K562 (cell line): ENCODE measurements at places on chromosomes 11 and 22.

DNA sequence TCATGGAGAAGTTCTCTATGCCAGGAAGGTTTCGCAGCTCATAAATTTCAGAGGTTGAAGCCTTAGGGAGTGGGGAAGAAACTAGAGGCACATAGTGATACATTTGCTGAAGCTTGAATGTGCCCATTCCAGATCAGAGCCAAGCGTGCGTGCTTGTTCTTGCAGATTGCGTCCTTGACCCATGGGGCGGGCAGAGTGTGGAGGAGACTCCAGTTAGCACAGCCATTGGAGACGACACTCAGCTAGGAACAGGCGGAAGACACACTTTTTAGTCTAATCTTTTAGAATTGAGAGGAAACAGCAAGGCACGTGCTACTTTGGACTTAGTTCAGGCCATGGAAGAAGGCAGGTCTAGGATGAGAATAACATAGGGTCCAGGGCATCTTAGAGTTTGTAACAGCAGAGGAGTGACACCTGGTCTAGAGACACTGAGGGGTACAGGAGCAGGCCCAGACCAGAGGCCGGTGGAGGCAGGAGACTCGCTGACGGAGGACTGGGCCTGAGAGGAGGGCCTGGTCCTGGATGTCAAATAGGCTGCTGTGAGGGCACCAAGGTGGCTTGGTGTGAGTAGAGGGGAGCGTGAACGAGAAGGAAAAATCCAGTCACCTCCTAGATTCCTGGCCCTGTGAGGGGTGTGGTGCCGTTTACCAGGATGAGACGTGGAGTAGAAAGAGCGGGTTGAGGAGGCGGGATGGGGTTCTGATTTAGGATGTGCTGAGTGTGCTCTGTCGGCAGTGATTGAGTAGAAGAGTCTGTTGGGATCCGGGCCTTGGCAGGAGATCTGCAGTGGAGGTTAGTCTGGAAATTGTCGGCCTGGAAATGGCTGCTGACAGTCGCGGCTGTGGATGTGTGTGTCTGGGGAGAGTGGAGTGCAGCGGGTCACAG lies 154.7 kb downstream of the TBC1D22A start:
- DNase-seq = no peak

- DNase-seq = no peak
Measured at GRCh38 chr11:27416568-27417176, 53.7 kb upstream of the CCDC34 start.

DNA sequence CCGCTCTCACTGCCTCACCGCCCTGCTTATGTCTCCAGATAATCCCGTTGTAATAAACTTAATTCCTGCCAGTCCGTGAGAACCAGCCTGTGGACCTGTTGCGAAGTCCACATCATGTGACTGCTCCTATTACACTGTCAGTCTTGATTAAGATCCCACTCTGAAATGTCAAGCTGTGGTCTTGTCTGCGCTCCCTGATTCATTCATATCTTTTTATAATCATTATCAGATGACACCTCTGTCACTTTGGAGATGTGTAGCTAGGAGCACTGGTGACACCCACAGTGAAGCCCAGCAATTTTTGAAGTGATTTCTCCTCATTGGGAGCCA lies 377.3 kb downstream of the TBC1D22A start:
- no peak for DNase-seq

GRCh38 chr11:130118165-130118564 lies 41.4 kb upstream of the ST14 start:
- no peak for DNase-seq

GRCh38 chr11:8370812-8371515 lies 107.3 kb upstream of the LMO1 start:
- no peak for DNase-seq

- no peak for DNase-seq
Measured at GRCh38 chr22:47616396-47617020, 854.1 kb downstream of the TBC1D22A start.

GRCh38 chr11:130721736-130722135 lies 194.5 kb downstream of the SNX19 start:
- no peak for DNase-seq
